ENCODE measurements at places on chromosomes 6 and 20.

DNA sequence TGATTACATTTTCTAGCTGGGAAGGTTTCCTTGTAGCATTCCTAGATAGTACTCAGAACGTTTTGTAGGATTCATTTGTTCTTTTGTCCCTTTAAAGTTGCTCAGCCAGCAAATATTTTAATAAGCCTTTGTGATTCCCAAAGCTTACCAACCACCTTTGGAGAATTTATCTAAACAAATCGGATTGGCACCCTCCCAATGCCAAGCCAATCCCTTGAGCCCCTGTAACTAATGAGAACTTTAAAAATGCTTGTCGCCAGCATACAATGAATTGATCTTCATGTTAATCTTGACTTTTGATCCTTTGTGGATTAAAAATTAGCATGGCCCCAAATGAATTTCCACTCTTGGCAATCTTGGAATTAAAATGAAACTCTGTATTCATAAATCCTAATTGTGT, 559.5 kb downstream of the UTRN start:
- no peak for DNase-seq

- DNase-seq: no peak
These were observed 361.9 kb downstream of the BCKDHB start for GRCh38 chr6:80468398-80468797.

DNA sequence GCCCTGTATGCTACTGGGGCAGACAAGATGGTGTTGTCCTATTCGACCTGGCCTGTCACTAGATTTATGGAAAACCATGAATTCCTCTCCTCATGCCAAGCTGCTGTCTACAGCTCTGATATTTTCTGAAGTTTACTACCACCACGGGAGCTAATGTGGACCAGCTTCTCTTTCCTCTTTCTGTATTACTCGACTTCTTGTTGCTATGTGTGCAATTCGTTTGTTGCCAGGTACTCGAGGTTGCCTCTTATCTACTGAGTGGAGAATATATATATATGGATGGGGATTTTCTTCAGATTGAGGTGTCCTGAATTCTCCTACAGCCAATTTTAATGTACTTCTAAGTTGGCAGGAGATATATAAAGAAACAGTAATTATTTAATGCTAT, 34.7 kb downstream of the MAN1A1 start:
- no peak for DNase-seq

GRCh38 chr6:43668151-43669028, 19.2 kb downstream of the MRPS18A start:
- DNase-seq: no peak

- DNase-seq: no peak
These were observed 8.8 kb downstream of the MDFI start for GRCh38 chr6:41647061-41647511.

GRCh38 chr6:74638412-74638811, 567.4 kb downstream of the COL12A1 start:
- no peak for DNase-seq

DNA sequence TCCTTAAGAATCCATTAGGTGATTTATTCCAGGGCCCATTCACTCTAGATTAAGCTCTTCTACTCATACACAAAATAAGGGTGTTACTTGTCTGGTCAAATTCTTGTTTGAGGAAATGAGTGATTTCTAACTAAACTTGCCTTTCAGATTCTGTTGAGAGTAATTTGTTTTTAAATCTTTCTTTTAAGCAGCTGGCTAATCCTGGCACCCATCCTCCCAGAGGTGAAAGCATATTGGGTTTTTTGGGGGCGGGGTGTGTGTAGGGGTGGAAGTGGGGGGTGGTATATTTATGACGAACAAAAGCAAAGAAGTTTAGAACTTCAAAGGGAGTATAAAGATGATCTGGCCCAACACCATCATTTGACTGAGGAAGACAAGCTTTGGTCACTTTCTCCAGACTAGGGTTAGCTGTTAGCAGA, 94.7 kb downstream of the RTN4IP1 start:
- DNase-seq: no peak

- no peak for DNase-seq
These were observed 28.4 kb upstream of the KCNK16 start for GRCh38 chr6:39350723-39351505.

All from GDM1 (cell line).